ENCODE measurements at places on chromosomes 11 and 22. TPM values are rescaled to one million over a fixed set of nuclear protein-coding genes. Genes with fewer than 3 reads are reported as not detected.

Gene KIAA0930
- 69.5 TPM for total RNA-seq

DNA sequence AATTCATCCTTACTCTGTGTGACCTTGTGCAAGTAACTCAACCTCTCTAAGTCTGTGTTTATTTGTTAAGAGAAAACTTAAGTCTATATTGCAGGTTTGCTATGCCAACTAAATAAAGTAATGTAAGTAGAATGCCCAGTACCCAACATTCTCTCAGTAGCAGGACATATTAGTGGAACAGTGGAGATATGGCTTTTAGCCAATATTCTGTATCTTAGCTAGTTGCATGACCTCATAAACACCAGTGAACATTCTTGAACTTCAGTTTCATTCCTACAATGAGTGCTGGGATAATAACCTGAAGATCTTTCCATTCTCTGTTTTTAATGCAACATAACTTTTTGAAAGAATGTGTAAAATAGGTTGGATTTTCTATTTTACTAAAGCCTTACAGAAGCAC, 77.0 kb downstream of the RAB38 start:
- DNase-seq = no peak
- no peak overlapping the region for H3K4me3 ChIP-seq
- no peak overlapping the region for H3K27ac ChIP-seq

DNA sequence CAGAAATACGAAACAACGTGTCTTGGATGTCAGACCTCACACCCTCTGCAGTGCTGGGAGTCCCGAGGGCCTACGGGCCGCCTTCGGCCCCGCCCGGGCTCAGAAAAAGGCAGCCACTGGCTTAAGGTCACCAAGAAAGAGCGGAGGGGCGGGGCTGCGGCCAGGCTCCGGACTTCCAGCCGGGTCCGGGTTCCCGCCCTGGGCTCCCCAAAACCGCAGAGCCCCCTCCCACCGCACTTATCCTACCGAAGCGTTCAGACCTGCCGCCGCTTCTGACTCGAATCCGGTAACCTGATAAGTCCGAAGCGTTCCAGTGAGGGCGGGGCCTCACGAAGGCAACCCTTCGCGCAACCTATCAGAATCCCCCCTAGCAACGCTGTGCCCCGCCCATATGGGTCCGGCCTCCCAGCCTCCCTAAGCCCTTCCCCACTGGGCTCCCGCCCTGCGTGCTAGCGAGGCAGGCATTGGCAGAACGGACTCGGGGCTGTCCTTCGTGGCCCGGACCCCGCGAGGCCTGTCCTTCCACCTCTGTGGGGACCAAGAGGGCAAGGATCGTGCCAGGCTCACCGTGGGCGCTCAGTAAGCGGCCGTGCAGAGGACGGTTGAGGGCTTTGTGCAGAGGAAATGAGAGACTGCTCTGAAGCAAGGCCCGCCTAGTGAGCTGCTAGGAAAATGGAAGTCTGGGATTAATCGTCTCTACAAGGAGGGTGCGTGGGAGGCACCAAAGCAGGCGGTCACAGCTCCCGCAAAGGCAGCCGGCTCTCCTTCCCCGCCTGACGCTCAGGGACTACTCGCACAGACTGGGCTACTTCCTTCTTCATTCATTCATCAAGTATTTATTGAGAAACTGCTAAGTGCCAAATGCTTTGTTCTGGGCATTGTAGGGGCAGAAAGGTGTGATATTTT, at the start of gene NAGA:
Gene NAGA (minus strand): TSS at position 296 of the 906 bp plus-strand sequence. CDS start 515 bp downstream, outside the sequence.
- peaks cover 8% of the 10 kb centered on the region for H3K36me3 ChIP-seq
- H3K27ac ChIP-seq = peak within 1 kb of the TSS; percentile 93
- peak; percentile 93 for DNase-seq
- peaks cover 2% of the 10 kb centered on the region for H3K27me3 ChIP-seq
- H3K4me1 ChIP-seq = peaks cover 40% of the 10 kb centered on the region

Gene ASPHD2
- 1.9 TPM for total RNA-seq

GRCh38 chr11:76653674-76654284, 16.8 kb downstream of the LRRC32 start:
- no peak overlapping the region for H3K4me3 ChIP-seq
- no peaks in the 10 kb centered on the region for H3K36me3 ChIP-seq
- DNase-seq = no peak
- H3K4me1 ChIP-seq = peaks cover 7% of the 10 kb centered on the region
- no peak overlapping the region for H3K27ac ChIP-seq

DNA sequence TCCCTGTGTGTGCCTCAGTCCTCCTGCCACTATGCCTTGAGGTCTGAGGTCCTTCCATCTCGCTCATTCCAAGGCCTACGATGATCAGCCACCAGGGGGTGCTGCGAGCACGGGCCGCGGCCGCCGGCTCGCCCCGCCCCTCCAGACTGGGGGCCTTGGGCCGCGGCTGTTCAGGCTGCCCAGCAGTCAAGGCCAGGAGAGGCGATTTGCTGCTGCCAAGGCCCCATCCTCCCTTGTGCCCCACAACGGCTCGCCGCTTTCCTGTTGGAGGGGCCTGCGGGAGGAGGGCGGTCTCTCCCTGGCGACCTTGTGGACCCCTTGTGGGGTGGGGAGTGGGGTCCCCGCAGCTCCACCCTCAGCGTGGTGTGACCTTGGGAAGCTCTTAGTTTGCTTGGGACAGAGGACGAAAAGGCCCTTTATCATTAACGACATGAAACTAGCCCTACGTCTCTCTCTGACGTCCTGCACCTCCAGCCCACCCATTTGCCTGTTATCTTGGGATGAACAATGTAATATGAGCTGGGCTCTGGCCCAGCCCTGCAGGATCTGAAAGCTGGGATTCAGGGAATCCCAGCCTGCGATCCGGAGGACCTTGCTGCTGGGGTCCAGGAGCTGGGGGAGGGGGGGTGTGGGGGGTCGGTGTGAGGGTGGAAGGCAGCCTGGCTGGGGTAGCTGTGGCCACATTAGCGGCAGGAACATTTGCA, 5.3 kb upstream of the GALR3 start:
- peaks cover 19% of the 10 kb centered on the region for H3K27me3 ChIP-seq
- peak overlapping the region; percentile 83 for H3K27ac ChIP-seq
- peak overlapping the region; percentile 81 for H3K4me3 ChIP-seq
- peaks cover 17% of the 10 kb centered on the region for H3K4me1 ChIP-seq
- peak; percentile 55 for DNase-seq
- no peaks in the 10 kb centered on the region for H3K36me3 ChIP-seq

Gene ADAMTS8
- total RNA-seq = not detected

DNA sequence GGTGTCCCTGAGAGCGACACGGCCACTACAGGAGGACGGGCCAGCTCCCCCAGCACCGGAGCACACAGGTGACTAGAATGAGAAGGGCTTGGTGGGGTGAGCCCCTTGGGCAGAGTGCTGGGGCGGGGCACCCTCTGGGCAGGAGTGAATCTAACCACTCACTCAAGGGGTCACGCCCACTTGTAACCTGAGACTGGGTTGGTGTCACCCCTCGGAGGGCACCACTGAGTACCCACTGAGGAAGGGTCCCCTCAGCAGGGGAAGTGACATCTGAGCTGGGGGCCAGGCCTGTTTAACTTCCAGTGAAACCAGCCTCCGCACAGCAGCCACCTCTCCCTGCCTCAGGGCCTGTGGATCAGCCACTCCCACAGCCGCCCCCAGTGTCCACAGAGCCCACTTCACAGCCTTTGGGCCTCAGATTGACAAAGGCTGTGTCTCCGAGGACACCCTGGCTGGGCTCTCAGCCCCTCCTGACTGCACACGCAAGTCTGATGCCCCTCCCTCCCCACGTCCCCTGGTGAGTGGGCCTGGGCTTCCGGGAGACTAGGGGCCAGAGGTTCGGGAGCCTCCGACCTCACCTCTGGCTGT, 5.6 kb downstream of the GATD1 start:
- no peaks in the 10 kb centered on the region for H3K36me3 ChIP-seq
- DNase-seq = no peak
- H3K4me1 ChIP-seq = peaks cover 17% of the 10 kb centered on the region
- H3K27ac ChIP-seq = no peak overlapping the region
- H3K27me3 ChIP-seq = peaks cover 4% of the 10 kb centered on the region

DNA sequence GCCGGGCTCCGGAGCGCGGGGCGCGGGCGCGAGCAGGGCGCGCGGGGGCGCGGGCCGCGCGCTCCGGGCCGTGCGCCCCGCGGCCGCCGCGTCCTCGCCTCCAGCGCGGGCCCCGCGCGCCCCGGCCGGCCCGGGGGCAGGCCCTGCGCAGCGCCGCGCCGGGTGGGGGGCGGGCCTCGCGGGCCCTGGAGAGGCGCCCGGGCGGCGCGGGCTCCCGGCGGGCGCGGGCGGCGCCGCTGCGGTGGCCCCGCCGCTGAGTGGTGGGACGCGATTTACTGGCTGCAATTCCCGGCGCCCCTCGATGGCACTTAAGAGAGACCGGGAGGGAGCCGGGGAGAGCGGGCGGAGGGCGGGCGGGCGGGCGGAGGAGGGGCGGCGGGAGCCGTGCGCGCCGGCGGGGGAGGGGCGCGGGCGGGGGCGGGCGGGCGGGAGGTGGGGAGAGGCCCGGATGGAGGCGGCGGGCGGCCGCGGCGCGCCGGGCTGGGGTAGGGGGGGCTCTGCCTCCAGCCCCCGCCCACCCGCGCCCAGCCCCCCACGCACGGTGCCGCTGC, 73.2 kb upstream of the TCF20 start:
- DNase-seq = no peak
- H3K27me3 ChIP-seq = peaks cover 31% of the 10 kb centered on the region
- H3K4me1 ChIP-seq = no peaks in the 10 kb centered on the region
- H3K36me3 ChIP-seq = no peaks in the 10 kb centered on the region
- no peak overlapping the region for H3K27ac ChIP-seq
- H3K4me3 ChIP-seq = no peak overlapping the region

DNA sequence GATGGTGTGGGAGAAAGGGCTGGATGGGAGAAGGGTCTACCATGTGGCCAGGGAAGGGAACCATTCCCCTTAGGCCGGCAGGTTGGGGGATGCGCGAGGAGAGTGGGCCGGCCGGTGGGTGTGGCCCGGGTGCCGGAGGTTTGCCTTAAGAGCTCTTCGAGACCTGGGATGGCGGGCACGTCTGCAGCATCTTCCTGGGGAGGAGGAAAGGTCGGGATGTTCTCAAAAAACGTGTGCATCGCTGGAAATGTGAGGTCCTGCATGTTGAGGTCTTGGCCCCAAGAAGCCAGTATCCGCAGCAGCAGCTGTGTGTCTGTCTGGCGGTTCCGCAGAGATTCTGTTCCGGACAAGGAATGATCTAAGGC, 1.4 kb downstream of the NAV2 start:
- H3K4me3 ChIP-seq = peak overlapping the region; percentile 86
- H3K27me3 ChIP-seq = peaks cover 5% of the 10 kb centered on the region
- H3K4me1 ChIP-seq = peaks cover 69% of the 10 kb centered on the region
- peaks cover 19% of the 10 kb centered on the region for H3K36me3 ChIP-seq
- H3K27ac ChIP-seq = peak overlapping the region; percentile 96
- DNase-seq = no peak

Gene ZNF214
- total RNA-seq = 1.4 TPM

GRCh38 chr11:15124528-15124927, 9.8 kb downstream of the INSC start:
- H3K27ac ChIP-seq = peak overlapping the region; percentile 17
- H3K36me3 ChIP-seq = no peaks in the 10 kb centered on the region
- DNase-seq = no peak
- peaks cover 83% of the 10 kb centered on the region for H3K4me1 ChIP-seq
- peaks cover 3% of the 10 kb centered on the region for H3K27me3 ChIP-seq

Gene CRYBB1
- not detected for total RNA-seq

- DNase-seq = no peak
- H3K27ac ChIP-seq = no peak overlapping the region
- no peaks in the 10 kb centered on the region for H3K4me1 ChIP-seq
Observed at GRCh38 chr22:49655168-49655812, 172.4 kb downstream of the BRD1 start.
